ENCODE measurements at places on chromosomes 11 and 22. TPM values are rescaled to one million over a fixed set of nuclear protein-coding genes. Genes with fewer than 3 reads are reported as not detected.

GRCh38 chr11:11332141-11332710 is 20.8 kb downstream of the CSNK2A3 start:
- no peak for ATAC-seq

DNA sequence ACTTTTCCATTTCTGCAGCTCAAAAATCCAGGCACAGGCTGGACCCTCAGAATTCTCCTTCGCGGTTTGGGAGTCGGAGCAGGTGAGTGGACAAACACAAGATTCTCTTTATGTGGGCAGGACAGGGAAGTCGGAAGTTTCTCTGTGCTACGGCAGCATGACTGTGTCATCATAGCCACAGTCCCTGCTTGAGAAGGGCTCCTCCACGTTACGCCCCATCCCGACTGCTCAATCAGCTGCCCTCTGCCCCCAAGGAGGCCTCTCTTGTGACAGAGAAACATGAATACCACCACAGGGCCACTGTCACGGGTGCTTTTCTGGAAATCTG is 89.0 kb upstream of the SHISAL1 start:
- no peak for ATAC-seq

DNA sequence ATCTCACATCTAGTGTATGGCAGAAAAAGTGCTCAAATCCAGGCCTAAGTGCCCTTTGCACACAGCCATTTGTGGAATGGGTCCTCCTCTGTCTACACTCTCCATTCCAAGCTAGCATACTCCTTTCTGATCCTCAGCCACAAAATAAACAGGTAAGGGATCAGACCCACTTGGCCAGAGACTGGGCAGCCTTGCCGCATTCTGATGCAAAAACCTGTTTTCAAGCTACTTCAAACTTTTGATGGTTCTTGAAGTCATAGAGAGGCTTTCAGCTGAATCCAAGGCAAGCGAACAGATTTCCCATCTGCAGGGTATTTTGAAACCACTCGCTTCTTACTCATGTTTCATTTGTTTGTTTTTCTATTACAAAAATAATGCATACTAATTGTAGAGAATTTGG is 136.6 kb upstream of the NAV2 start:
- no peak for ATAC-seq

DNA sequence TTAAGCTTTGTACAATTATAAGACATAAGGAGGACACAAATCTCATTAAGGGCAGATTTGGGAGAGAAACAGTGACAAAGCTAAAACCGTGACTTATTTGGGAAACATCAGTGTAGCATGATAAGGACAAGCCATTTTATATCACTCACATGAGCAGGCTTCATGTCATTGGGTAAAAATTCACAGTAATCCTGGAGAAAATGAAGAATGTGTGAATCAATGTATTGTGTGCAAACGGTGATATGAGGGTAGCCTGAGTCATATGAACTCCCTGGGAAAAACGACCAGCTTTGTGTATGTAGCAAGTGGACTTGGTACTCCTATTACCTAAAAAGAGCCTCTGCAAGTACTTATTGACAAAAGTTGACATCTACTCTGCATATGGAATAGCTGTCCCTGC is 6.0 kb upstream of the TRIM34 start:
- ATAC-seq = no peak

DNA sequence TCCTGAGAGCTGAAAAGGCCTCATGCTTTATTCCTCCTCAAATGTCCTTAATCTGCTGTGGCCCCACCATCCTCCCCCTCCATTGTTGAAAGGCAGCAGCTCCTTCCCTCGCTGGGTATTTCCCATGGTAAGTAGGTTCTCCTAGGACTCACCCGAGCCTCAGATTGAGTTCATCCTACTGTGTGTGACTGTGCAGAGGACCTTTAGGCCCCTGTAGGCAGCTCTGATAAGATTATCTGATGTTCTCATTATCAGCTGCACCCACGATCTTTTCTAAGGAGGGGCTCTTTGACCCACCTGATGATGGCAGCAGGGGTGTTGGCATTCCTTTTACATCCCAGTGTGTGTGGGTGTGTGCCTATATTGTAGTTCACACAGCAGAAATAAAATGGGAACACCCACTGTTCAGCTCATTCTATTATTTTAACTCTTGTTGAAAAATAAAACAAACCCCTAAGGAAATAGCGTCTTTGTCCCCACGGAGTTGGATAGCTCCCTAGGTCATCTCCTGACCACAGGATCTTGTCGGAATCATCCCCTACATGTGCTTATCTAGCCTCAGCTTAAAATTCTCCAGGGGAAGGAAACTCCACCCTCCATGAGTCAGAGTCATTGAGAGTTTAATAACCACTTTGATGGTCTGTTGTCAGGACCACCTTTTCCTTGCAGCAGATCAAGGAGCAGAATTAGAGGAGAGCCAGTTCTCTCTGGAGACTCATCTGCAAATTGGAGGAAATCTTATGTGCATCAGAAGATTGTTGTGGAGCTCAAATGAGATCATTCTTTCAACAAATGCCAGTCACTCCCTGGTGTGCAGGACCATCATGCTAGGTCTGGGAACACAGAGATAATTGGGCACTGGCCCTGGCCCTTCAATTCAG is 19.3 kb downstream of the ENDOD1 start:
- ATAC-seq = peak; percentile 49

DNA sequence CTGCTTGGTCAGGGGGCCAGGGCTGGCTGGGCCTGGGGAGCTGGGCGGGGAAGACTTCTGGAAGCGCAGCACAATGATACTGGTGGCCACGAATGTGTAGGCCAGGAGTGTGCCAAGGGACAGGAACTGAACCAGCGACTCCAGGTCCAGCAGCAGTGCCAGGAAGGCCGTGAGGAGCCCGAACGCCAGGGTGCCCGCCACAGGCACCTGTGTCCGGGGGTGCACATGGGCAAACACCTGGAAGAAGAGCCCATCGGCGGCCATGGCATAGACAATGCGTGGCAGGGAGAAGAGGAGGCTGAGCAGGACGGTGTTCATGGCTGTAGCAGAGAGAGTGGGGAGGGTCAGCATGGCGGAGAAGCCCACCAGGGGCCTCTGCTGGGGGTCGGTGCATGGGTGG is 2.3 kb downstream of the SLC7A4 start:
- ATAC-seq = no peak

The CATSPER1 gene
- not detected for total RNA-seq

The RASGRP2 gene
- 84.9 TPM for total RNA-seq

The MYBPC3 gene
- not detected for total RNA-seq
